NCI-H748 treated with DMSO at 0.1 percent for 48 hours (cell line): ENCODE measurements at places on chromosomes 6 and 20.

GRCh38 chr6:168876956-168877355 lies 376.7 kb downstream of the THBS2 start:
- no peak for DNase-seq

DNA sequence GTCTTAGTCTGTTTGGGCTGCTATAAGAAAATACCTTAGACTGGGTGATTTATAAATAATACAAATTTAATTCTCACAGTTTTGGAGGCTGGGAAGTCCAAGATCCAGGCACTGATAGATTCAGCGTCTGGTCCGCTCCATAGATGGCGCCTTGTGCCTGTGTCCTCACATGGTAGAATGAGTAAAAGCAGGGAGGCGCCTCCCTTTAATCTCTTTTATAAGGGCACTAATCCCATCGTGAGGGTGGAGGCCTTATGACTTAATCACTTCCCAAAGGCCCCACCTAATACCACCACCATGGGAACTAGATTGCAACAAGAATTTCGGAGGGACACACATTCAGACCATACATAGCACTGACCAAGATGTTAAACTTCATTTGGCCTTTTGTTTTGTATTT lies 91.2 kb upstream of the TMEM181 start:
- peak; percentile 68 for DNase-seq

- no peak for DNase-seq
These were observed 404.4 kb upstream of the GJE1 start for GRCh38 chr6:141728330-141728729.

- peak; percentile 45 for DNase-seq
These were observed 5.1 kb downstream of the RREB1 start for GRCh38 chr6:7112741-7113313.

DNA sequence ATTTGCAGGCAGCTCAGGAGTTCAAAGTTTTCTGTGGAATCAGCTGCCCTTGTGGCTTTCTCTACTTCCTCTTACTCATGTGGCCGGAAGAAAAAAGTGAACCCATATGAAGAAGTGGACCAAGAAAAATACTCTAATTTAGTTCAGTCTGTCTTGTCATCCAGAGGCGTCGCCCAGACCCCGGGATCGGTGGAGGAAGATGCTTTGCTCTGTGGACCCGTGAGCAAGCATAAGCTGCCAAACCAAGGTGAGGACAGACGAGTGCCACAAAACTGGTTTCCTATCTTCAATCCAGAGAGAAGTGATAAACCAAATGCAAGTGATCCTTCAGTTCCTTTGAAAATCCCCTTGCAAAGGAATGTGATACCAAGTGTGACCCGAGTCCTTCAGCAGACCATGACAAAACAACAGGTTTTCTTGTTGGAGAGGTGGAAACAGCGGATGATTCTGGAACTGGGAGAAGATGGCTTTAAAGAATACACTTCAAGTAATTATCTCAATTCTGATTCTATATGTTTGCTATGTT lies 1.1 kb downstream of the MGME1 start:
- no peak for DNase-seq

- no peak for DNase-seq
These were observed 52.7 kb upstream of the PTGIS start for GRCh38 chr20:49620364-49621240.

GRCh38 chr6:31535538-31536324 lies 6.1 kb downstream of the DDX39B start:
- DNase-seq: no peak

- DNase-seq: no peak
These were observed 45.0 kb upstream of the TRIM26 start for GRCh38 chr6:30258204-30258603.

- no peak for DNase-seq
These were observed 116.6 kb upstream of the INSM1 start for GRCh38 chr20:20251317-20251716.

GRCh38 chr6:121857551-121857950 lies 422.1 kb downstream of the GJA1 start:
- no peak for DNase-seq

DNA sequence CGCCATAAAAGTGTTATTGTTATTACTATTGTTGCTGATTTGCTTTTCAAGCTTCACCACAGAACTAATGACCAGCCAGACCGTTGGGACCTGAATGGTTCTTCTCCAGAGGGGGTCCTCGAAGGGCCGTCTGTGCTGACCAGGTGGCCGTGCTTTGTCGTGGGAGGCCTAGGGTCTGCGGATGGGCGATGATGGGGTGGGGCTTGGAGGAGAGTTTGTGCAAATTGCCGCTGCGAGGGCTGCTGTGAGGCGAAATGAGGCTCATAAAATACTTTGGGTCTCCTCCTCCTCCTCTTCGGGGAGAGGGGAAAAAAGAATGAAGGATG lies 6.0 kb upstream of the ZBTB22 start:
- DNase-seq: peak; percentile 85

- DNase-seq: peak; percentile 71
These were observed 104.9 kb upstream of the SLC22A23 start for GRCh38 chr6:3561725-3562124.

DNA sequence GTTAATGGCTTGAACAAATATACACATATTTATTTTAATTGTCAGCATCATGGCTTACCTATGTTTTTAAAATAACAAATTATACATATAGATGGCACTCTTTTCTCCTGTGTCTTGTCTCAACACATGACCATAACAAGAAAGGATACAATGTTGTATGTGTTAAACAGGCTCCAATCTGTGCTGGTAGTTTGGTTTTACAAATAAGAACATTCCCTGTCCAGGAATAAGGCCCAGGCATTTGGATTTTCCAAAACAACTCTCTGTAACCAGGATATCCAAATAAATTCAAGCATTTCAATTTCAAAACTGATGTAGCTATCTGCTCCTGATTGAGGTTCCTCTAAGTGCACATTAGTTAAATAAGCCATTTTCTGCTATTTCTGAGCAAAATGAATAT lies 17.1 kb downstream of the METTL24 start:
- DNase-seq: no peak

DNA sequence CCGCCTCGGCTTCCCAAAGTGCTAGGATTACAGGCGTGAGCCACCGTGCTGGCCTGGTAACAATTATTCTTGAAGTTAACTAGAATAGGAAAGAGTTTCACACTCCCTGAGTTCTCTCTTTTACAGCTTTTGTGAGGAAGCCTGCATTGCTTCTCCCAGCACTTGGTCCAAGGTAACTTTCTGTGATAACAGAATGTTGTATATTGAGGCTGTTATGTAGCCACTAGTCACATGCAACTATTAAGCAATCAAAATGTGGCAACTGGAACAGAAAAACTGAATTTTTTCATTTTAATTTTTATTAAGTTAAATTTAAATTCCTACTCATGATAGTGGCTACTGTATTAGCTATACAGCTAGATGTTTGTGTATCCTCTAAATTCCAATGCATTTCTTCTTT lies 2.5 kb downstream of the TRIM38 start:
- no peak for DNase-seq

- no peak for DNase-seq
These were observed 184.4 kb downstream of the PRL start for GRCh38 chr6:22112461-22112860.

DNA sequence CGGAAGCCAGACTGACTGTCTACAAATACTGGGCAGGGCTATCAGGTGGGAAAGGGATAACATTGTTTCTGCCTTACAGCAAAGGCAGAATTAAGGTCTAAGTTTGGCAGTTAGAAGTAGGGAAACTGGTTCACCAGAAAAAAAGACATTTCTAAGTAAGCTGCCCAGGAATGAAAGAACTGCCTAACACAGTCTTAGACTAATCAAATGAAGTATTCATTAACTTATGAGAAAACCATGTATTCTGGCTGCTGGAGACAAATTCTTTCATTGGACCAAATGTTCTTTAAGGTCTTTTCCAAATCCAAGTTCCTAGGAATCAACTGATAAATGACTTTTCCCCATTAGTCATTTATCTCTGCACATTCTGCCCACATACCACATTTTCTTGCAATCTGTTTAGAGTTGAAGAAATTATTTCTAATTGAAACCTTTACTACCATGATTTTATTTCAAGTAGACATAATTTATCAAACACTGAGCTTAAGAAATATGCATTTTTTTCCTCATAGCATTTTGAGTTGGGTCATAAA lies 120.3 kb upstream of the OGFRL1 start:
- DNase-seq: no peak

GRCh38 chr6:25732468-25733198 lies 21.9 kb upstream of the SLC17A4 start:
- DNase-seq: no peak

GRCh38 chr6:168995526-168996355 lies 257.9 kb downstream of the THBS2 start:
- no peak for DNase-seq

- DNase-seq: no peak
These were observed 37.0 kb downstream of the SHLD1 start for GRCh38 chr20:5786930-5787795.

- DNase-seq: no peak
These were observed 1.5 kb downstream of the TNFRSF21 start for GRCh38 chr6:47308198-47308517.

DNA sequence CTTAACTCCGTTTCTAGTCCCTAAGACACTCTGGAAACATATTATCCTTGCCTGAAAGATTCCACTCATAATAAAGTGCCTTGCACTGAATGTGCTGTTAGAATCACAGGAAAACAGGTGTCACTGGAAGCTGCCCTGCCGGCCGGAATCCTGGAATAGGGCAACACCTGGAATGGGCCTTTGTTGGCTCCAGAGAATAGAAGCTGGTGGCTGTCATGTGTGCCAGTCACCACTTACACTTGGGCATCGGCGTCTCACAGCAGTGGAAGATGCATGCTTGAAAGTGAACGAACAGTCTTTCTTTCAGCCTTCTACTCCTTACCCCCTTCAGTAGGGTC lies 90.8 kb upstream of the AFDN start:
- DNase-seq: no peak

DNA sequence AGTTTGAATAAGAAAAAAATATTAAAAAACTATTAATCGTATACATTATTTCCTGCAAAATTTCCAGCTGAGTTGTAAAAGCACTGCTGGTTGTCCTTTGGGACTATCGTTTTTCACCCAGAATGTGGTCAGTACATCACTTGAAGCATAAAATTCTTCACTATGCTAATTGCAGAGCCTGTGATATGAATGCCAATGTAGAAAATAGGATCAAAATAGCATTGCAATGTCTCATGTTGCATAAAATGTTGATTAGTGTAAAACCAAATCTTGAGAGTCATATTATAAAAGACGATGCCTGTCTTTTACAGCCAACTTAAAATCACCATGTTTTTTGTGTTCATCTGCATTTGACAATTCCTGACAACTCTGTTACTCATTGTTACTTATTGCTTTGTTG lies 207.7 kb downstream of the MMUT start:
- no peak for DNase-seq

DNA sequence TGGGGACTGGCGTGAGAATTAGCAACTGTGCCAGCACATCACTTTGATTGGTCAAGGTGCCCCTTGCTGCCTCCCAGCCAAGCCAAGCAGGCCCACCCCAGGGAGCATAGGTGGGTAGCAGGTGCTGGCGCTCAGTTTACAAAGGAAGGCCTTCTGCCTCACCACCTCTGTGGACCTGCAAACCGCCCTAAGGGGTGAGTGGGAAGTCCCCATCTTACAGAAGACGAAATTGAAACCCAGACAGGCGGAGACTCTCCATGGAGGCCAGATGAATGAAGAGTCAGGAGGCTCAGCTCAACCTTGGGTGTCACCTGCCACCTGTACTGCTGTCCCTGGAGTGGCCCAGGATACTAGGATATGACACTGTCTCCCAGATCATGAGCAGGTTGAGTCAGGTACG lies 21.5 kb upstream of the MAS1L start:
- no peak for DNase-seq

DNA sequence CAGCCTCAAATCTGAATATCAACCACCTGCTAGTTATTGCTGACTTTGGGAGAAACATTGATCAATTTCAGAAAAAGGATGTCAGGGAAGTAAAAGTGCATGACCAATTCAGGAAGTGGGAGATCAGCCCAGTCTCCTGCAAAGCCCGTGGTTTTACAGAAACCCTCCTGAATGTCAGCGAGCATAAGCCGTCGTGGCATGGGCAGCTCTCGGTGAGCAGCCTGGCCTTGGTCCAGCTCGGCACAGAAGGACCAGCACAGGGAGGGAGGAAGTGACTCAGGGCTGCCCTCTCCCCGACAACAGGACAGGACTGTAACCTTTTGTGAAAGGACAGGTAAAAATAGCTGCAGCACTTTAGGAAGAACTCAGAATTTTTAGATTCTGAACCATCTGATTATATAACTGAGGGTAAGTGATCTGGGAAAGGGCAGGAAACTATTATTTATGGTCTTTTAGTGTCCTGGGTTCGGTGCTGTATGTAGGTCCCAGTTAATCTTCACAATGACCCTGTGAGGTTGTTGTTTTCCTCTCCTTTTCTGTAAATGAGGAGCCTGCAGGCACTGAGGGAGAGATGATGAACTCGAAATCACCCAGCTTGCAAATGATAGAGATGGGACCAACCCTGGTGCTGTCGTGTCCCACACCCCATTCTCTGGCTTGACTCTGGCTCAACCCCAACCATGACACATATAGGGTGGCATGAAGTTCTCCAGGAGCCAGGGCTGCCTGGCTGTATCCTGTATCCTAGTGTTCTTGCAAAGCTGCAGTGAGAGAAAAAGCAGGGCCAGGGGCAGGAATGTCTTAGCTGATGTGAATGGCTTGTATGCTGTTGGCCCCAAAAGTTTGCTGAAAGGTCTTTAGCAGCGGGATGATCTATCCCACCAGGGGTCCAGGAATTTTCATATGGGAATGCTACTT lies 37.6 kb downstream of the NRN1 start:
- no peak for DNase-seq

DNA sequence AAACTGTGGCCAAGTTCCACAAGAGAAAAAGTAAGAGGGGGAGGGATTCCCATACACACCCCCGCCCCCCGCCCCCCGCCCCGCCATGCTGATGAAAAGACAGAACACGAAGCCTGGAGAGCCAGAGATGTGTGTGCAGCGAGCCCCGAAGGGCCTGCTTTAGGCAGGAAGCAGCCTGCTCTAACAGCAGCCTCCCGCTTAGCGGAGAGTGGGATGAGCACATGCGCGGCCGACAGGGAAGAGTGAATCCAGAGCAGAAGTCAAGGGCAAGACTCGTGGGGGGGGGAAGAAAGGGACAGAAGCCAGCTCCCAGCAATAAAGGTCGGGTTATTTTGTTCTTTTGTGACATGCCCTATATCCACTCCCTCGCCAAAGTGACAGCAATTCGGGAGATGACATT lies 67.2 kb upstream of the PTGIS start:
- DNase-seq: no peak

DNA sequence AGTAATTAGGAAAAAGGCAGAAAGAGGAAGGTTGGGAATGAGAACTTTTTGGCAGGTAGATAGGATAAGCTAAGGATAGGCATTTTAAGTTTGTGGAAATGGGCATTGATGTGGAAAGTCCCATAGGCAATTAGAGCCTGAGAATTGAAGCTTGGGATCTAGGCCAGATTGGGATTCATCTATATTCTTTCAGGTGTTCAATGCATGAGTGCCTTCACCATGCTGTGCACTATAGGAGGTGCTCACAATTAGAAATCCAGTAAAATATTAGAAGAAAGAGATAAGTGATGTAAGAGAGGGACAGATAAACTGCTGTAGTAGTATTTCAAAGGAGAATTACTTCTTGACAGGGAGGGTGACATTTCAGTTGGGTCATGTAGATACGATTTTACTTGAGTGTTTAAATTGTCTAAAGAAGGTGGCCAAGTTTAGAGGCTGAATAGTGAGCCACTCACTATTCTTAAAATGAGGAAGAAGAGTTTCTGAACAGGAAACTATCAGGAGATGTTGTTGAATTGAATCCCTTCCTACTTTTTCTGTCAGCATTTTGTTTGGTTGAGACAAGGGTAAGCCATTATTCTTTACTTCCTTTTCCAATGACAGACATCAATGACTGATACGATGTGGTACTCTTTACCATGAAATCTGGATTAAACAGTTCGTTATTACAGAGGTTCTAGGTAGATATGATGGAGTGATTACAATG lies 31.0 kb upstream of the CTAGE9 start:
- no peak for DNase-seq

- DNase-seq: no peak
These were observed 55.2 kb upstream of the ASIP start for GRCh38 chr20:34185766-34186620.
